ENCODE measurements at places on chromosomes 2 and 18.

DNA sequence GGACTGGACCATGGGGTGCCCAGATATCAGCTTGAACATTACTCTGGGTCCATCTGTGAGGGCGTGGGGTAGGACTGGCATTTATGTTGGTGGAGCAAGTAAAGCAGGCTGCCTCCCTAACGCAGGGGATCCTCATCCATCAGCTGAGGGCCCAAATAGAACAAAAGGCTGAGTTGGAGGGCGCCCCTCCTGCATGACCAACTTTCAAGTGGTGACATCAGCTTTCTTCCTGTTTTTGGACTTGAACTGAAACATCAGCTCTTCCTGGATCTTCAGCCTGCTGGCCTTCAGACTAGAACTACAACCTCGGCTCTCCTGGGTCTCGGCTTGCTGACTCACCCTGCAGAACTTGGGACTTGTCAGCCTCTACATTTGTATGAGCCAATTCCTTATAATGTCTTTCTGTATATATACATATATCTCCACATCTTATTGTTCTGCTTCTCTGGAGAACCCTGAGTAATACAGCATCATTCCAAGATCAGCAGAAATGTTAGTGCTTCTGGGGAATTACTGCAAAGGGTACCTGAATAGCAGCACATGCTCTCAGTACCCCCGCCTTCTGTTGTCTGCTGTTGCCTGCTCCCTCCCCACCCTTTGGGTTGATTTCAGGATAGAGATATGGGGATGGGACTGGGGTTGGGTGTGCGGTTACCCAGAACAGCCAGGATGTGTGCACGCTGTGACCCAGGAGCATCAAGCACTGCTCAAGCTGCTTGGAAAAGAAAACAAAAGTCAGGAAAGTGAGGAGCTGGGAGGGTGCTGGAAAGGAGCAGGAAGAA lies 20.0 kb downstream of the TMEM127 start:
- DNase-seq: peak; percentile 51

GRCh38 chr2:225056330-225057073 lies 14.2 kb upstream of the DOCK10 start:
- DNase-seq: peak; percentile 41

- DNase-seq: no peak
These were observed 71.8 kb downstream of the B3GNT2 start for GRCh38 chr2:62267696-62268095.

DNA sequence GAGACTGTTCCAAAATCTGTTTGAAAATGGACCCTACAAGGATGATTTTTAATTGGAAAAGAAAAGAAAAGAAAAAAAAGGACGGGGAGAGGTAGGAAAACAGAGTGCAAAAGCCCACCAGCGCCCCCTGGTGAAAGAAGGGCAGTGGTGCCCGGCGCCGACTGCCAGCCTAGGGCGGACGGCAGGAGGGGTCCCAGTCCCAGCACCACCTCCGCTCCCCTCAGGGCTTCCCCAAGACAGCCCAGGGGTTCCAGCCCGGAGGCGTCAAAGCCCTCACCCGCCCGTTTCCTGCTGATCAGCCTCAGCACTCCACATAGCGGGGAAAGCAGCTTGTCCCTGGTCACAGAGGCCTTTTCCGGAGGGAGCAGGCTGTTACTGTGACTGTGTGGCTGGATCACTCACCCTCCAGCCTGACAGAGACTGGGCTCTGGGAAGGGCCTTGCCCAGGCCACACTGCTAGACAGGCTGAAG lies 213.9 kb downstream of the TFCP2L1 start:
- peak; percentile 51 for DNase-seq

- DNase-seq: peak; percentile 26
These were observed 214.1 kb downstream of the RDH14 start for GRCh38 chr2:18346344-18346743.

DNA sequence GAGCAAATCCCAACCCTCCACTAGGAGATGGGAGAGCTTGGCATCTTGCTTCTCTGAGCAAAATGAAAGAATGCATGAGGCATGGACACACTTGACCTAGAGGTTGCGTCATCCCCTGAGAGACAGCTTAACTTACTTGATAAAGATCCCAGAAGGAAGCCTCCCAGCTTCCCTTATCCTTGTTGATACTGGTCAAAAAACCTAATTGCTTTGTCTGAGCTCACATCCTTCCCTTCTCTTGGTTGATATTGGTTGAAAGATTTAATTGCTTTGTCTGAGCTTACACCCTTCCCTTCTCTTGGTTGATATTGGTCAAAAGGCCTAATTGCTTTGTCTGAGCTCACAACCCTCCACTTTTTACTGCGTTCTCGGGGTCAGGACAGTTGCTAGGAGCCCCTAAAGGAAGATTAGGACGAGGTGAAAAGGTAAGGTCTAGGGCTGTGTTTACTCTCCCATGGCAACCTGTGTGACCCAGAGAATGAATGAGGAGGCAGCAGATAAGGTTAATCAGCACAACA lies 12.2 kb upstream of the BOD1L2 start:
- DNase-seq: no peak

DNA sequence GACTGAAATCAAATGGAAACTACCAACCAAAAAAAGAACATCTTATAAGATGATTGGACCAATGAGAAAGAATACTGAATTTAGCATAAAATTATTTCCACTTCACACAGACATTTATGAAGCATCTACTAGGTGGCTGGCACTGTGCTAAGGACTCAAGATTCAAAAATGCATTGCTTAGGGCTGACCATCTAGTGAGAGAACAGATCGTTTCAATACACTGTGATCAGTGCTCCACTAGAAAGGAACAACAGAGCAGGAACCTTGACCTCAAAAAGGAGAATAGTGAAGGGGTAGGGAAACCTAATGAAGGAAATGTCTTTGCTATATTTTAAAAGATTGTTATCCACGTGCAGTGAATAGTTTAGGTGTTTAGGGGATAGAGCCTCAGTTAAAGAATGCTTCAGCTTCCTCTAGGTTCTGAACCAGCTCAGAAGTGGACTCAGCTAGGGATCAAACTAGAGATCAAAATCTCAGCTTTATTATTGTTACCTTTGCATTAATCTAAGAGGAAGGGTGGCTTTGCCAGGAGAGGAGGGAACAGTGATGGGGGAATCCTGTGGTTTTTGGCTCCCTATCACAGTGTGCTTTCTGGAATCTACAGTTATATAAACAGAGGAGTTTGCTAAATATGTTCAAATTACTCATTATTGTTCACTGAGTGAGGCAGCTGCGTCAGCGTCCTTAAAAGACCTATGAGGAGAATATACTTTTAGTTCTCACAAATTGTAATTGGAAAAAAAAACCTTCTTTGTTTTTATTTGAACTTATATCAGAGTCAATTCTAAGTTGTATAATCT lies 16.2 kb upstream of the BBS5 start:
- DNase-seq: peak; percentile 91

- DNase-seq: peak; percentile 70
These were observed 88.9 kb downstream of the POLE4 start for GRCh38 chr2:75047189-75047991.

- peak; percentile 43 for DNase-seq
These were observed 50.0 kb downstream of the GPD2 start for GRCh38 chr2:156486147-156486546.

GRCh38 chr18:31297248-31297647 lies 20.7 kb upstream of the DSG1 start:
- DNase-seq: no peak

DNA sequence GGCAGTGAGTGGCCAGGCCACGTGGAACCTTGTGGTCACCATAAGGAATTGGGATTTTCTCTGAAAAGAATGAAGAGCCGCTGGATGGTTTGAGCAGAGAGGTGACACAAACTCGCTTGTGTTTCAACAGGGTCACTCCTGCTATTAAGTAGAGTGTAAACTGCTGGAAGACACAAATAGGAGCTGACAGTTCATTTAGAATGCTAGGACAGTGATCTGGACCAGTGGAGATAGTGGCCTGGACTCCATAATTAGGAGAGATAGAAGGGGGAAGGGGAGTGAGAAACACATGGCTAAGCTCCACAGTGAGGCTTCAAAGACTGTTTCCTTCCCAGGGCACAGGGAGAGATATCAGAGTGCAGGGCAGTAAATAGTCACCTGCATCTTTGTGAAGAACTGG lies 381.1 kb upstream of the ST6GAL2 start:
- no peak for DNase-seq

- peak; percentile 65 for DNase-seq
These were observed 42.9 kb upstream of the MYO1B start for GRCh38 chr2:191202209-191202721.

DNA sequence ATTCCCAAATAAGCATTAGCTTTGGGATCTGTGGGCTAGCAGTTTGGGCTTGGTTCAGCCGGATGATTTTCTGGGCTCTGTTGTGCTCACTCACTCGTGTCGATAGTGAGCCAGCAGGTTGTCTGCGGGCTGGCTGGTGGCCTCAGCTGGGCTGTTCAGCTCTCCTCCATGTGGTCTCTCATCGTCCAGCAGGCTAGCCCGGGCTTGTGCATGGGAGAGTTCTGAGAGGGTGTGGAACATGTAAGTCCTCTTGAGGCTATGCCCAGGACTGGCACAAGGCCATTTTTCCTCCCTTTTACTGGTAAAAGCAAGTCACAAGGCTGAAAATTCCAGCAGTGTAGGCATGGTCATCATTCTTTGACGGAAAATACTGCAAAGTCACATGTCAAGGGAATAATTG lies 38.5 kb downstream of the NTSR2 start:
- no peak for DNase-seq

Measured in astrocyte of the spinal cord (primary cell).